Aorta (tissue), 5 donors: ENCODE measurements at places on chromosomes 2 and 18. TPM values are rescaled to one million over a fixed set of nuclear protein-coding genes. Genes with fewer than 3 reads are reported as not detected.

Gene GPR45
- total RNA-seq: not detected

Gene EPHA4
- total RNA-seq: 32.1 TPM

Gene RTP5
- total RNA-seq: not detected

Gene HNMT
- 35.8 TPM for total RNA-seq

Gene UGT1A3
- not detected for total RNA-seq

Gene PTH2R
- 0.18 TPM for total RNA-seq

Gene ZNF804A
- total RNA-seq: 0.33 TPM

Gene UGT1A5
- not detected for total RNA-seq

Gene SERPINB2
- total RNA-seq: 2.0 TPM

Gene GCG
- total RNA-seq: 0.62 TPM

Gene MARCHF4
- total RNA-seq: not detected
